Activated CD4-positive, alpha-beta T cell treated with anti-CD3 and anti-CD28 coated beads, Interleukin-2, amount 10 ng/mL, durations not matched to agents 24 days and 14 days (primary cell): ENCODE measurements at places on chromosomes 12 and 14. TPM values are rescaled to one million over a fixed set of nuclear protein-coding genes. Genes with fewer than 3 reads are reported as not detected.

- H3K27ac ChIP-seq = no peak overlapping the region
- no peak overlapping the region for H3K4me3 ChIP-seq
- no peak for DNase-seq
- H3K36me3 ChIP-seq = no peaks in the 10 kb centered on the region
These were observed 388.5 kb downstream of the PAWR start for GRCh38 chr12:79302162-79302814.

The UNC119B gene
- 25.5 and 26.2 TPM in 2 replicates for total RNA-seq

DNA sequence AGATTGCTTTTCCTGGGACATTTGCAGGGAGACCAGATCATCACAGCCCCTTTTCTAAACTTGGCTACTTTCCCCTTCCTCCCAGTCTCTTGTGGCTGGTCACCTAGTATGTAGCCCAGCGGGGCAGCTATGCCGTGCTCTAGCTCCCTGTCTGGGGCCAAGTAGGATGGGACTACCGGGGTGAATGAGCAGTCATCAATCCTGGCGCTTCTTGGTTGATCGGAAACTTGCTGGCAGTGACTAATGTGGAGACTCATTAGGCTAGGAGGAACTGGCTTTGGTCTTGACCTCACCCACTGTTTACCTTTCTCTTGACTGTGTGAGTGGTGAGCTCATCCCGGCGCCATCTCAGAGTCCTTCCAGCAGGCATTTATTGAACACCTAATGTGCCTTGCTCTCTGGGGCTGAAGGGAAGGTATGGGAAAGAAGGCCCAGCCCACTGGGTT lies 15.9 kb downstream of the PLEKHG3 start:
- no peak for DNase-seq
- peaks cover 80% of the 10 kb centered on the region for H3K4me1 ChIP-seq
- H3K4me3 ChIP-seq = no peak overlapping the region
- H3K27me3 ChIP-seq = peaks cover 1% of the 10 kb centered on the region
- peaks cover 8% of the 10 kb centered on the region for H3K36me3 ChIP-seq
- no peak overlapping the region for H3K27ac ChIP-seq

The ULK1 gene
- 25.3 and 25.7 TPM in 2 replicates for total RNA-seq

The RD3L gene
- total RNA-seq = not detected in 2 replicates

The HOXC6 gene
- not detected in 2 replicates for total RNA-seq

The CCDC175 gene
- total RNA-seq = not detected in 2 replicates

The GDF3 gene
- not detected in 2 replicates for total RNA-seq

GRCh38 chr14:66645716-66646115 lies 137.8 kb downstream of the GPHN start:
- H3K27me3 ChIP-seq = no peaks in the 10 kb centered on the region
- peaks cover 16% of the 10 kb centered on the region for H3K4me1 ChIP-seq
- H3K27ac ChIP-seq = no peak overlapping the region
- no peak for DNase-seq
- H3K36me3 ChIP-seq = no peaks in the 10 kb centered on the region
- no peak overlapping the region for H3K4me3 ChIP-seq

The ANKRD33 gene
- not detected in 2 replicates for total RNA-seq

The ATG101 gene
- 51.2 and 61.4 TPM in 2 replicates for total RNA-seq

DNA sequence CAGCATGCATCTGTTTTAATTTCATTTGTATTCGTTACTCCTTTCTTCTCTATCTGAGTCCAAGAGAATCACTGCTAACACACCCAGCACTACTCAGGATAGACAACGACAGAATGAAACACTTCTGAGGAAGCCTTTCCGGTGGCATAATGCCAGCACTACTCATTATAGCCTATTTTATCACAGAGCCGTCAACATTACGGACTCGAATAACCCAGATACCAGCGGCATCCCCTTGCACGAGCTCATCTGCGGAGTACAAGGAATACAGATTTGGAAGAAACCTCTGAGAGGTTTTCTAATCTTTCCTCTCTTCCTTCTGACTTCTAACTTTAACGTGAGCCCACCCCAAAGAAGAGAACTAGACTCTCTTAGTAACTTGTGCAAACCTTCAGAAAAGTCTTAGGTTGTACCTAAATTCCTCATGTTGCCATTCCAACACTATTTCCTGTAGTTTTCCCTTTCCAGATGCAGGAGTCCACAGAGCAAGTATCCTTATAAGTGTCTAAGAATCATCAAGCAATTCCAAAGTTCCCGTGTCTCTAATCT lies 248.1 kb downstream of the APAF1 start:
- H3K27me3 ChIP-seq = peaks cover 67% of the 10 kb centered on the region
- no peak overlapping the region for H3K27ac ChIP-seq
- H3K36me3 ChIP-seq = no peaks in the 10 kb centered on the region

The ZDHHC22 gene
- total RNA-seq = not detected in 2 replicates

GRCh38 chr14:31336646-31337045 lies 83.7 kb downstream of the HEATR5A start:
- no peak for DNase-seq
- H3K27ac ChIP-seq = no peak overlapping the region
- no peak overlapping the region for H3K4me3 ChIP-seq
- H3K4me1 ChIP-seq = no peaks in the 10 kb centered on the region
- peaks cover 11% of the 10 kb centered on the region for H3K36me3 ChIP-seq

DNA sequence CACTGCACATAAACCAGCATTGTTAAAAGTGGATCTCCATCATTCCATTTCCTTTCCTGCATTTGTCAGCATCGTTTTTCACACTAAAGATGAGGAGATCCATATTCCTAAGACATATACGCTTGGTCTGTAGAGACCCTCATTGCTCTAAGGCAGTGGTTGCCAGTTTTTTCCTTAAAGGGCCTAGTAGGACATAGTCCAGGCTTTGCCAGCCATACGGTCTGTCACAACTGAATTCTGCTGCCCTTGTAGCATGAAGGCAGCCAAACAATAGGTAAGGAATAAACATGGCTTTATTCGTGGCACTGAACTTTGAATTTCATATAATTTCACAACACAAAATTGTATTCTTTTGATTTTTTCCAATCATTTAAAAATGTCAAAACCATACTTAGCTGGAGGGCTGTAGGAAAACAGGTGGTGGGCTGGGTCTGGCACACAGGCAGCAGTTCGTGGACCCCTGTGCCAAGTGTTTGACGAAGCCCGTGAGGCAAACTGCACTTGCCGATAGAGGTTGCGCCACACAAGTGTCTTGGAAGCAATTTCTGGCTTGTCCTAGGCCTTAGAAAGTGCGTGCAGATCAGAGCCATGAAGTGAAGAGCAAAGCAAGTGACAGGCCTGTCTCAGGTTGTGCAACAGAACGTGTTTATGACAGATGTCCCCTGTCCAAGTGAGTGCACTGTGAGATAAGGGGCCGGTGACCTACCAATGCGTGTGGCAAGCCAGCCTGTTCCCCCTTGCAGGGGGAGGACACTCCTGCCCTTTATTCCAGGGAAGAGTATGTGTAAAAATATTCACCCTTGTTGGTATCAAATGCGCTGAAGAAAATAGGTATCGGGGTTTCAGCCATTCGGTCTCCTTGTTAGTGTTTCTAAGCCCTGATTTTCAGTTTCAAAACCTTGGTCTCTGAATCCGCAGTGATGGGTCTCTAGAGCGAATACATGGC lies 916 bp upstream of the CHPT1 start:
- no peaks in the 10 kb centered on the region for H3K36me3 ChIP-seq
- DNase-seq = no peak
- peaks cover 26% of the 10 kb centered on the region for H3K27me3 ChIP-seq
- H3K27ac ChIP-seq = peak overlapping the region; percentile 62
- H3K4me3 ChIP-seq = peak overlapping the region; percentile 89
